Fibroblast of lung (primary cell): ENCODE measurements at places on chromosomes 13 and 19. TPM values are rescaled to one million over a fixed set of nuclear protein-coding genes. Genes with fewer than 3 reads are reported as not detected.

- DNase-seq = peak; percentile 17
Measured at GRCh38 chr13:35923347-35923746, 207.8 kb downstream of the DCLK1 start.

GRCh38 chr13:31350560-31350959, 150.8 kb downstream of the B3GLCT start:
- DNase-seq = no peak

DNA sequence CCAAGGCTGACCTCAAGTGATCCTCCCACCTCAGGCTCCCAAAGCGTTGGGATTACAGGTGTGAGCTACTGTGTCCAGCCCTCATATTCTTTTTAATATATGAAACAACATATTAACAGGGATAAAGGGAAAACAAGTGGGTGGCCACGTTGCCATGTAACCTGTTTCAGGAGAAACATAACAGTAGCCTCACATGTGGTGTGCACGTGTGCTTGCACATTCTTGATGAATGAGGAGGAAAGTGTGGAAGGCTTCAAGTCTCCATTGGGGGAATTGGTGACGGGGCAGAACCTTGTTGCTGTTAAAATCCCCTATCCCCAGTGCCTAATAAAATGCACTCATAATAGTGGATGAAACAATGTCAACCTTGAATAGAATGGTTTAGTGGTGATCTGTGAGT, 202.3 kb downstream of the MTUS2 start:
- DNase-seq = no peak

DNA sequence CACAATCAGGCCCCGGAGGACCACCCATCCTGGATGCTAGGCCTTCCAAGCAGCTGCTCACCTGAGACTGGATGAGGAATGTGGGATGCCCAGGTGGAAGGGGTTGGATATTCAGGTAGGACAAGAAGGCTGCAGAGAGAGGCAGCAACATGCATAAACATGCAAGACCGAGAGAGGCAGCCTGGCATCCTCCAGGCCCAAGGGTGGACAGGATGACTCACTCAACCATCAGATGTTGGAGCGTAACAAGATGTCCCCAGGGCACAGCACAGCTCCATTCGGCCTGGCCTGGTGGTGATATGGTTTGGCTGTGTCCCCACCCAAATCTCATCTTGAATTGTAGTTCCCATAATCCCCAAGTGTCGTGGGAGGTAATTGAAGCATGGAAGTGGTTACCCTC, 10.0 kb upstream of the CABP5 start:
- no peak for DNase-seq

The LIM2 gene
- not detected in 2 replicates for polyA plus RNA-seq

The C19orf18 gene
- 0.09 and 0.17 TPM in 2 replicates for polyA plus RNA-seq
